ENCODE measurements at places on chromosomes 1 and 21.

DNA sequence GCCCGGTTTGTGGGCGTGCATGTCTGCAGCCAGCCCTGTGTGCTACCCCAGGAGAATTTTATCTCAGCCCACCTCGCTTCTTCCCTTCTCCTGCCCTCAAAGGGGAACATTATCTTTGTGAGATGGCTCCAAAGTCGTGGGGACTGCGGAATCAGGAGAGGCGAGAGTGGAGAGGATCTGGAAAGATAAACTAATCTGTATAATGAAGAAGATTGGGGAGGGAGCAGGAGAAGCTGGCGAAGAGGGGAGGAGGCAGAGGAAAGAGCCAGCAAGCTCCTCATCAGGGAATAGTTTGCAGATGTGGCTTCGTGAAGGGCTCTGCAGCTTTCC lies 310.3 kb downstream of the MATN1 start:
- DNase-seq = no peak

GRCh38 chr1:173459885-173460284 lies 17.2 kb upstream of the PRDX6 start:
- no peak for DNase-seq

GRCh38 chr1:116817582-116818064 lies 63.4 kb downstream of the CD2 start:
- no peak for DNase-seq

- DNase-seq = no peak
Observed at GRCh38 chr1:160291248-160292220, 6.6 kb upstream of the PEX19 start.

GRCh38 chr1:68319907-68320306 lies 87.6 kb upstream of the WLS start:
- no peak for DNase-seq

DNA sequence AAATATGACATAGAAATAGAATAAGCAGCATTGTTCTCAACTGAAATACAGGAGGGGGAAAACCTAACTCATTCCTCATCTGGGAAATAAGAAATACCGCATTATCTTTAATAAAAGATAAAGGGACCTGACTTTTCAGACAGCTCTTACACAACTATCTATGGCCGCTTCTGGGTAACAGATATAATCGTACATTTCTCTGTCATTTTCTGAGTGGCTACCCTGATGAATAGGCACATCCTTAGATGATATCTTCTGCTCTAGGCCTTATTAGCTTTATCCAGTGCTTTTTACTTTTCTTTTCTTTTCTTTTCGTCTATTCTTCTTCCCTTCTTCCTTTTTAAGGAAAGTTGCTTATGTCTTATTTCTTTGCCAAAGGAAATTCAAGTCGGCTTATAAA lies 356.9 kb upstream of the GREM2 start:
- DNase-seq = no peak
